ENCODE measurements at places on chromosomes 13 and 19.

- DNase-seq = no peak
These were observed 62.1 kb downstream of the KLF2 start for GRCh38 chr19:16386619-16387240.

DNA sequence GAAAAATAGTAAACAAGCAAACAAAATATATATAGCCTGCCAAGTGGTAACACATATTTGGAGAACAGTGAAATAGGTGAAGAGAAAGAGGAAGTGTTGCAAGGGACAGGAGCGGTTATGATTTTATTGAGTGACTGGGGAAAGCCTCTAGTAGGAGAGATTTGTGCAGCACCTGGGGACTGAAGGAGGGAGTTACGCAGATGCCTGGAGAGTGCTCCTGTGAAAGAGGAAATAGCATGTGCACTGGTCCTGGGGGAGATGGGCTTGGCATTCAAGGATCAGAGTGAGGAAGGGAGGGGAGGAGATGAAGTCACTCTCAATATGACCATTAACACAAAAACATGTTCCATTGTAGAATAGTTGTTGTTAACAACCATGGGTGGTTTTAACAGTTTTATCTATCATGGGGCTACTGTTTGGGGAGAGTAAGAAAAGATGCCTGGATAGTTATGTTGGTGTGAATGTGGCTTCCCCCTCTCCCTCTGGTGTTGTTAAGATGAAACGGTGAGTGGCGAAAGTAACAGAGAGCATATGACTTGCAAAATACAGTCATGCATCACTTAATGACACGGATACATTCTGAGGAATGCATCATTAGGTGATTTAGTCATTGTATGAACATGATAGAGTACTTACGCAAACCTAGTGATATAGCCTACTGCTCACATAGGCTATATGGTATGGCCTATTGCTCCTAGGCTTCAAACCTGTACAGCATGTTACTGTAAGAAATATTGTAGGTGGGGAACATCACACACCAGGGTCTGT is 251.7 kb upstream of the ARGLU1 start:
- no peak for DNase-seq

DNA sequence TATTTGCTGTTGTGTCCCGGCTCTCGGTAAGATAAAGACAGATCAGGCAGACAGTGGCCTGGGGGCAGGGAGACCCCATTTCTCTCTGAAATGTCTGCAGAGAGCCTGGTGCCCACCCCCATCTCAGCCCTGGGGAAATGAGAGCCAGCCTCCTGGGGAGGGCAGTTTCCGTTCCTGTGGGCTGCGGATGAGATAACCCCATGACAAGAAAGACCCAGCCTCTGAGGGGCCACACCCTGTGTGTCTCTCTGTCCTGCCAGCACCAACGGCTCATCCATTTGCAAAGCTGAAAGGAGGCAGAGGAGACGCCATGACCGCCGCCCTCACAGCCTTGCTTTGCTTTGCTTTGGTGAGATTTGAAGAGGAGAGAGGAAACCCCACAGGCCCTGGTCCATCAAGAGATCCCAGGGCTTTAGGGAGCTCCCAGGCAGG is 28.1 kb upstream of the KIR3DL3 start:
- no peak for DNase-seq

- no peak for DNase-seq
These were observed 181.9 kb downstream of the SHISA2 start for GRCh38 chr13:25869941-25870340.

DNA sequence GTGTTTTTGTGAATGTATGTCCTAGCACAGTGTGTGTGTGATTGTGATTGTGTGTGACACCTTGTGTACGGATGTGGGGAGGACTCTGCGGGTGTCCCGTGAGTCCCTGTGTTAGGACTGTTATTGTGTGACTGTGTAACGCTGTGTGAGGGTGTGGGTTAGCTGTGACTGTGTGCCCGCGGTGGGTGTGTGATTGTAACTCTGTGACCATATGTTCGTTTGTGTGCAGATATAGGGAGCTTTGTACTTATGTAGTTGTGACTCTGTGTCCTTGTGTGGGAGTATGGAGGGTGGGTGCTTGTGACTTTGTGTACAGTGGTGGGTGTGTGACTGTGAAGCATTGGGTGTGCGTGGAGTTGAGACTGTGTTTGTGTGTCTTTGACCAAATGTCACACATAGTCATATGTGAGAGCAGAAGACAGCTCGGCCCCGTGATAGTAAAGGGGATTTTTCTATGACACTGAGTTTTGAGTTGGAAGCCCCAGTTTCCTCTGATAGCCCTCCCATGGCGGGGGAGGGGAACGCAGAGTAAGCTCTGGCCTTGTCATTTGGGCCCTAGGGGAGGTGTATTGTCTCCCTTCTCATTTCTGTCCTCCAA is 949 bp upstream of the ZNF260 start:
- no peak for DNase-seq

GRCh38 chr13:86402500-86402899 is 603.3 kb upstream of the SLITRK6 start:
- no peak for DNase-seq
